ENCODE measurements at places on chromosomes 4 and X.

DNA sequence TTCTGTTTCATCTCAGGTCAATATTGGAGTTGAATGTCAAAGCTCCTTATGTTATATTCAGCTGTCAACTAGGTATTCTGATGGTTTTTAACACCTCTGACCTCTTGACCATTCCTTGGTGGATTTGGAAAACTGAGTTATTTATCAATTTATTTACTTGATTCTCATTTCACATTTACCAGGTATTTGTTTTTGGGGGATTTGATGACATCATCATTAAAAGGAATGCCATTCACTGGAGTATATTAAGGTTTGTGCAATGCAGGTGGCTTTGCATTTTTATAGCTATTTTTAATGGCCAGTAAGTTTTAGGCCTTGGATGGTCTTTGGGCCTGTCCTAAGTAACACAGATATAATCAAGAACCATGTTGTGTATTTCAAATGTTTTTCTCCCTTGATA is 67.2 kb downstream of the TSPAN7 start:
- DNase-seq = no peak

- no peak for DNase-seq
Measured at GRCh38 chr4:113958766-113959538, 20.5 kb downstream of the ARSJ start.

DNA sequence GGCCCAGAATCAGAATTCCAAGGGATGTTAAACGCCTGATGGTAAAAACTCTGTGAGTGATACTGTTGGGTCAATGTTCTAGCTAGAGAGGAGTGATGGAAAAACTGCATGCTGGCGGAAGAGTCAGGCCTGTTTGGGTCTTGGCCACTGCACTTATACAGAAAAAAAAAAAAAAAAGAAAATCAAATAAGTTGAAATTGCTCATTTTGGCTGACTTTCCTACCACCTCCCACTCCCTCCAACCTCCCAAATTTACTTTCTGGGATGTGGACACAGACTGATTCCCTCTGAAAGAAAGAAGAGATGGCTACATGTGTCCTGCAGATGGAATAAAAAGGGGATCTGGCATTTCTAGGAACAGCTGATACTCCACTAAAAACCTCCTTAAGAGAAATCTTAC is 234.1 kb upstream of the GIMD1 start:
- no peak for DNase-seq

DNA sequence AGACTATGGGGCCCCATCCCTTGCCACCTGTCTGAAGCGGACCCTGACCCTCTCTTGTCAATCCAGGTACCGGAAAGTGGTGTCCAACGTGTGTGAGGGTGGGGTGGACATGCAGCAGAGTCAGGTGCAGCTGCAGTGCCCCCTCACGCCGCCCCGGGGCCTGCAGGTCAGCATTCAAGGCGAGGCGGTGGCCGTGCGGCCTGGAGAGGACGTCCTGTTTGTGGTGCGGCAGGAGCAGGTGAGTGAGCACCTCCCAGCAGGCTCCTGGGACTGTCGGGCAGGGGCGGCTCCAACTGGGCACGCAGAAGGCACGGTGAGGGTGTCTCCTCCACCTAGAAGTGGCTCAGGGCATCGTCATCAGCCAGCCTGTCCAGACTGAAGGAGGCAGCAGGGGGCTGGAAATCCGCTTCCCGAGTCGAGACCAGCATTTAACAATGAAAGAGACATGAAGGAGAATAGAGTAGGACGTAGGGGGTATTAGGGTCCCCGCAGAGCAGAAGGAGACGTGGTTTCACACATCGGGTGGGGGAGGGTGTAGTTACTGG is 221.6 kb downstream of the AFAP1 start:
- DNase-seq = no peak

DNA sequence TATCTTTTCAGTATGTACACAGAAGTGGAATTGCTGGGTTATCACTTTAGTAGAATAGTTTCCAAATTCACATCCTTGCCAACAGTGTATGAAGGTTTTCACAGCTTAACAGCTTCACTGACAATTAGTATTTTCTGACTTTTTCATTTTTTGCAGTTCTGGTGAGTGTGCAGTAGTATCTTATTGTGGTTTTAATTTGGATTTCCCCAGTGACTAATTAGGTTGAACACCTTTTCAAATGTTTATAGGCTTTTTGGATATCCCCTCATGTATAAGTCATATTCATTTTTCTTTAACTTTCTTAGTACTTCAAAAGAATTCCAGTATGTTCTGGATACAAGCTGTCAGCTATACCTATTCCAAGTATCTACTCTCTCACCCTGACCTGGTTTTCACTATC is 37.1 kb downstream of the BRCC3 start:
- no peak for DNase-seq

- no peak for DNase-seq
Measured at GRCh38 chr4:126446917-126447316, 1132.2 kb downstream of the FAT4 start.

- no peak for DNase-seq
Measured at GRCh38 chrX:69146739-69147138, 18.5 kb downstream of the PJA1 start.

All from anterior cingulate cortex (tissue), 58 donors.